ENCODE measurements at places on chromosomes 3 and 15.

GRCh38 chr3:124438813-124439212, 291.4 kb upstream of the UMPS start:
- DNase-seq: no peak

DNA sequence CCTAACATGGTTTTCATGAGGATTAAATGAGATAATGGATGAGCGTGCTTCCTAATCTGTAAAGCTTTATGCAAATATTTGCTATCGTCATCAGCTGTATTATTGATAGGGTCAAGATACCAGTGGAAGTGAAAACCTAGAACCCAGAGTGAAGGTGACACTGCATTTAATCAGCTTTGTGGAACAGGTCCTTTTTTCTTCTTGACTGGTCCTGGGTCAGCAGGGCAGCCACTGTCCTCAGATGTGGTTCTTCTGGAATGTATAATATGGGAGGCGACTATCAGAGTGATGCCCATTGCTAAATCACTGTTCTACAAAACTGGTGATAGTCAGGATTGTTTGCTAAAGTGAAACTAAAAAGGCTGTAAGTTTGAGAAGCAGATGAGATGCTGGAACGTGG, 41.4 kb downstream of the SORD start:
- no peak for DNase-seq

DNA sequence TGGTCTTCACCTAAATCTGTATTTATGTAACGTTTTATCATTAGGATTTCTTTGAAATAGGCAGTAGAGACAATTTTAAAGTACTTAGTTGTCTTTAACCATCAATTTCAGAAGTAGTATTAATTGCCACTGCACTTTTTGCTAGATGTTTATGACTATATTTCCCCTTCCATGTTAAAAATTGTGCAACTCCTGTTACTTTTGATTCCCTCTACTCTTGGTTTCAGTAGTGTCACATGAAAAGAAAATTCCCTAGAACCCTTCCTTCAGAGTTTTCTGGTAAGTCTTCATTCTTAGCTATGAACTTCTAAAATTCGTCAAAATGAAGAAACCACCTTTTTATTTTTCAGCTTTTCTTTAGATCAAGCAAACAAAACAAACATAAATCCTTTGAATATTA, 7.1 kb downstream of the PIAS1 start:
- no peak for DNase-seq

DNA sequence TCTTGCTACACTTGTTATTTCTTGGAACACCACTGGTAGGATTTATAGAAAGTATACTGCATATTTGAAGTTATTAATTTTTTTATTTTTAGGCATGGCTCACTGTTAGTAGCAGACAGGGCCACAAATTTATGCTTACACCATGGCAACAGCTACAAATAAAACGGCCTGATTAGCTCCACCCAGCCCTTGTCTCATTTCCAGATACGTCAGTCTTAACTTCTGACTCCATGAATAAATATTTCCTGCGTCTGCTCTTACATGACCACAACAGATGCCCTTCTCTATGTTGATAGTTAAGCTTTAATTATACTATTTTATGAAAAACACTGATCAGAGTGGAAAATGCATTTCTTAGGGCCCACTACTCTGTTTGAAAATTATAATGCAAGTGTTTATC, 62.3 kb upstream of the CPOX start:
- no peak for DNase-seq

- DNase-seq: peak; percentile 63
These were observed 17.8 kb downstream of the FLNB start for GRCh38 chr3:58025837-58026569.

DNA sequence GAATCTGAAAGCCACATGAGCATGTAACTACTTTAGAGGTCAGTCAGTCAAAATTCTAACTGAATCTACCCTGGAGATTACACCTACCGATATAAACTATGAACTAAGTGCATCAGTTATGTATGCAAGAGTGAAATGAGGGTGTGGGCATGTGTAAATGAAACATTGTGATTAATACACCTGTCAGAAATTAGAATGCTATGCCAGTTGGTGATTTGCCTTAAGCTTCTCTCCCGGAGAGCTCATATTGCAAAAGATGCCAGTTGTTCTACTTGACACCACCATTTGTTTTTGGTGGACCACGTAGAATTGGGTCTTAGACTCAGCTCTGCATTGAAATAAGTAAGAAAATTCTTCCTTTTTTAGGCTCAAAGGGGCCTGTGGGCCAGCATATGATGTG, 91.0 kb upstream of the KBTBD8 start:
- no peak for DNase-seq

DNA sequence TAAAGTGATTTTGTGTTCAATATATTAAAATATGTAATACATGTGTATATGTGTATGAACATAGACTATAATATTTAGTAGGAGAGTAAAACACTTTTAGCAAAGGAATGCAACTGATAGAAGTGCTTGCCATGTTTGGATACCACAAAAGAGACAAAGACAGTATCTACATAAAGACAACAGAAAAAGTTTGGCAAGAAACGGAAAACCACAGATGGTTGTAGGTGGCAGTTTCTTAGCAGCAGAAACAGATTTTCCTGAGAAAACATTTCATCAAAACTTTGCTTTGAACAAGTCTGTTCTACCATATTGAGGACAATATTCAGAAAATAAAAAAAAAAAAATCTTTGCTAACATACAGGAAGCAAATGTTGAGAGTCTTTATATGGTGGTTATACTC, 1560.4 kb upstream of the GBE1 start:
- no peak for DNase-seq

GRCh38 chr15:41584636-41585126, 25.7 kb downstream of the TYRO3 start:
- DNase-seq: no peak

DNA sequence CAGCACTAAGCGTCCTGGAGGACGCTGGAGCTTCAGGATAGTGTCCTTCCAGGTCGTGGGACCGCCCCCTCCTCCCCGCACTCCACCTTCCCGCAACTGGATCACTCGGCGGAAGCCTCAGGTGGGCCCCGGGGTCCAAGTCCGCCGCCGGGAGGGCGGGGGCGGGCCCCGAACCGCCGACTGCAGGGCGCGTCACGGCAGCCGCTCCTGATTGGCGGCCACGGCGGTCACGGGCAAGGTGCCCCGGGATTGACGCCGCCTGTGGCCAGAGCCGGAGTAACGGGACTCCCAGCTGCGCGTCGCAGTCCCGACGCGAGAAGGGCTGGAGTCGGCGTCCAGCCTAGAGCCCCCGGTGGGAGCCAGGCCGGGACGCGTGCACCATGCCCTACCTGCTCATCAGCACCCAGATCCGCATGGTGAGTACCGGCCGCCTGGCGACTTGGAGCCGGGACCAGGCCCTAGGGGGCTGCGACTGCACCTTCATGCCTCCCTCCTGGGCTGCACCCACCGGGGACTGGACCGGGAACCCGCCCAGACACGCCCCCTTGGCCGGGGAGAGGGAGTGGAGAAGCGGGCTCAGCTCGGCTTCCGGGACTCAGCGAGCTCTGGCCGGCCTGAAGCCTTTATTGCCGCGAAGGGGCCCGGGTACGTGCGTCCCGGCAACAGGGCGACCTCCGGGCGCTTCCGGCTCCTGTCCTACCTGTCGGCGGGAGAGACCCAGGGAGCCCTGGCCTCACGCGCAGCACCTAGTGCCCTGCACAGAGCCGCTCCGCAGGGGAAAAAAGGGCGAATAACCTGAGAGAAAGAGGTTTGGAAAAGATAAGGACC, at the start of gene GCHFR:
Gene GCHFR (plus strand): TSS at position 268 of the 828 bp plus-strand sequence. CDS start 113 bp downstream, at position 381.
- DNase-seq: peak; percentile 73

GRCh38 chr15:90683876-90684275, 33.3 kb upstream of the BLM start:
- no peak for DNase-seq

DNA sequence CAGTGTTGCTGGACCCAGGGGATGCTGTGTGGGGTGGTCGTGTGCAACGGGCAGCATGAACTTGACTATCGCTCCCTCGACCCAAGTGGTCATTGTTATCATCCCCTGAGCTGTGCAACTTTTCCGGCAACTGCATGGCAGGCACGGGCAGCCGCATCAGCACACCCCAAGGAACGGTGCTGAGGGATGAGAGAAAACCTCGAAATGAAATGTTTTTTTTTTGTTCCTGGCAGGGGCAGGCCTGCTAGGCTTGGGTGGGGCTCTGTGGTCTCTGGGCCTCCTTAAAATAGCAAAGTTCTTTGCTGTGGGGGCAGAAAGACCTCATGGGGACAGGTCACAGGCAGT, 51.4 kb downstream of the CORO2B start:
- DNase-seq: no peak

DNA sequence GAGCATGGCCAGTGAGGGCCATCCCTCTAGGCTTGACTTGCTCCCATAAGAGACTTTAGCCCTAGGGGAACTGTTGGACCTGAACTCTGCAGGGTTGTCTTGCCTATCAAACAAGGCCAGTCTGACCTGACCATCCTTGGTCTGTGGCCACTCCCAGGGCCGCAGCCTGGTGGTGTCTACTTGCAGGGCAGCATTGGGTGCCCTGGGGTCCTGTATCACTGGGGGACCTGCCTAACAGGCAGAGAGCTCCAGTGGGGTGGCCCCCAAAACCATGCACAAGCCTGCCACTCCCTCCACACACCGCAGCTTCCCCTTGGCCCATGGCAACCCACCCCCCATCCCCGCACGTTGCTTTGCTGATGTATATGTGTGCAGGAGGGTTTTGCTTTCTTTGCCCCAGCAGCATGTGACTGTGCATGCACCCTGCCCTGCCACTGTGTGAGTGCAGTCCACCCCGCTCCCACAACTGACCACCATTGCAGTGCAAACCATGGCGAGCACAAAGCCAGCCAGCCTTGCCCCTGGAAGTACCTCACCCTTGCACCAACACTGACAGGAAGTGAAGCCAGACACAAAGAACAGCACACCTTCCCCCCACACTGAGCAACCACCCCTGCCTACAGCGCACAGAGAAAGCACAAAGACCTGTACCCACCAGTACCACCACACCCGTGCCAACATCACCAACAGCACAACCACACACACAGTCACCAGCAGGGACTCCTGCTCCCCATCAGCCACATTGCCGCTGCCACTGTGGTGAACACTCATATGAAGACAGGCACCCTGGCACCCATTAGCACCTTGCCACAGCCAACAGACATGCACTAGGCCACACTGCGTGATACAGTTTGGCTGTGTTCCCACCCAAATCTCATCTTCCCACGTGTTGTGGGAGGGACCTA, 88.8 kb downstream of the SENP7 start:
- DNase-seq: no peak

DNA sequence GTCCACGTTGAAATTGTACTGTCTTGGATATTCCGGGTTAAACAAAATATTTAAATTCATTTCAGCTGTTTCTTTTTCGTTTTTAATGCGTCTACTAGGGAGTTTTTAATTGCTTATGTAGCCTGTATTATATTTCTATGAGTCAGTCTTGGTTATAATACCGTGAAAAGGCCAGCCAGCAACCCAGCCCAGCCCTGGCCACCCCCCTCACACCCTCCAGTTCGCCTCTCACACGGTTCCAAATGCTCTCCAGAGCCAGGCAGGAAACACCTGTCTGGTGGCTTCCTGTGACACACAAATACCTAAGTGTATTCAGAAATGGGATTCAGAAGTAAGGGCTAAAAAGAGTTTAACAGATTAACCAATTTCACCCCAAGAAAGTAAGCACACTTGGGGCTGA, 4.4 kb downstream of the SH3BP5 start:
- DNase-seq: peak; percentile 51

DNA sequence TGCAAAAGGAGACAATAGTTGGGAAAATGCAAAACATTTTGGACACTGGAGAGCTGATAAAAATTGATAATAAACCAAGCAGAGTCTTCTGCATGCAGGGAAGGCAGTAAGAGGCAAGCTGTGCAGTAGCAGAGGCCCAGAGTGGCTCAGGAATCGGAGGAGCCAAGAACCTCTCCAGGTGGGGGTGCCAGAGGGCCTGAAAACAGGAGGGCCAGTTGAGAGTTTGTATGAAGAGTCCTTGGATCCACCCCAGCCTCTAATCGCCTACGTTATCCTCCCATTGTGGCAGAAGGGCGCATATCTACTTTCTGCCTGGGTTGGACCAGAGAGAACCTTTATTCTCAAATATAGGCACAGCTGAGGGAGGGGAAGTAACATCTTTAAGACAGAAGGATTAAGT, 48.9 kb upstream of the RBP1 start:
- no peak for DNase-seq

DNA sequence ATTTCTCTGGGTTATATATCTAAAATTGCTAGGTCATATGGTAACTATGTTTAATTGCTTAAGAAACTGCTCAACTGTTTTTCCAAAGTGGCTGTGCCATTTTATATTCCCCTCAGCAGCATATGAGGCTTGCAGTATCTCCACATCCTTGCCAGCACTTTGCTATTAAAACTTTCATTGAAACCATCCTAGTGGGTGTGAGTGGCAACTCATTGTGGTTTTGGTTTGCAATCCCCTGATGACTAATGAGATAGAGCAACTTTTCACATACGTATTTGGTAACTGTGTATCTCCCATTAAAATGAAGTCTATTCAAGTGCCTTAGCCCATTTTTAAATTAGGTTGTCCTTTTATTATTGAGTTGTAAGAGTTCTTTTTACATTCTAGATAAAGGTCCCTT, 17.3 kb downstream of the KPNA1 start:
- no peak for DNase-seq

GRCh38 chr3:122324871-122325323, at the start of gene CSTA:
CSTA (plus strand) TSS chr3:122325248; CDS start chr3:122325293, 45 bp downstream.
- DNase-seq: no peak

GRCh38 chr3:192597913-192598312, 129.4 kb downstream of the FGF12 start:
- no peak for DNase-seq

DNA sequence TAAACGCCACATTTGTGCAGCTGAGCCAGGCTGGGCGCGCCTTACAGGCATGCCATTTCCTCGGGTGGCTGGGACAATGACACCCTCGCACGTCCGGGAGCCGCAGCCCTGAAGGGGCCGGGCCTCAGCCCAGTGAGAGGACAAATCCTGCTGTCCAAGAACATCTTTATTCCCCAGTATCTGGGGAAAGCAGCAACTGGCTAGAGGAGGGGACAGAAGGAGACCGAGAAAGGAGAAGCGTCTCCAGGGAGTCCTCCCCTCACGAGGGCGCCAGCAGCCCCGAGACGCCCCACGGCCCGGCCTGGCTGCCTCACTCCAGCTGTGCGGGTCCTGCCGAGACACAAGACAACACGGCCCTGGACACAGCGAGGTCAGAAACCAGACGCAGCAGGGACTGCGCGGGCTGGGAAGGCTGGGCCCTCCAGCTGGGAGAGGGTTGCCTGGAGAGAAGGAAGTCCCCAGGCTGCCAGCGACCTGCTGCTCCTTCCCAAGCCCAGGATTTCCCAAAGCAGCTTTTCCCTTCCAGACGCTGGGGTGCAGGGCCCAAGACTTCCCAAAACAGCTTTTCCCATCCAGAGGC, 130.2 kb downstream of the CHSY1 start:
- no peak for DNase-seq

GRCh38 chr15:34179234-34179633, 30.7 kb downstream of the KATNBL1 start:
- DNase-seq: no peak

- no peak for DNase-seq
These were observed 12.1 kb upstream of the TCAIM start for GRCh38 chr3:44326515-44326914.

All from NCI-H774 (cell line).